ENCODE measurements at places on chromosomes 7 and 10.

- no peak for DNase-seq
Measured at GRCh38 chr7:50455658-50456057, 5.5 kb upstream of the FIGNL1 start.

DNA sequence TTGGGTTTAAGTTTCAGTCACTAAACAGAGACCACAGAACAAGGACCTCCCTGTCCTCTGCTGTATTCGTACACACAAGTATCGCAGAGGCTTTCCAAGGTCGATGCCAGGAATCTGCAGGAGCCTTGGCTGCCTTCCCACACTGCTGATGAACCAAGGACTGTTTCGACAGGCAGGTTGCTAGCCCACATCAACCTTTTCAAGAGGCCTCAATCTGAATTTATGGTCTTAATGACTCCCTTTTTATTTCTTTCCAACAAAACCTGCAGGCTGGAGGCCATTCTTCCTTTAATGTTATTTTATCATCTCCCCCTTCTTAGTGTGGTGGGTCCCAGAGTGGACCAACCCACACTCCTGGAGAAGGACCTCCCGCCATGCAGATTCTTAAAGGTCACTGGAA, 45.6 kb downstream of the JCAD start:
- DNase-seq: no peak

GRCh38 chr7:89017695-89018094, 222.2 kb upstream of the TEX47 start:
- DNase-seq: no peak

- no peak for DNase-seq
Measured at GRCh38 chr7:33762911-33763306, 142.4 kb upstream of the BMPER start.

DNA sequence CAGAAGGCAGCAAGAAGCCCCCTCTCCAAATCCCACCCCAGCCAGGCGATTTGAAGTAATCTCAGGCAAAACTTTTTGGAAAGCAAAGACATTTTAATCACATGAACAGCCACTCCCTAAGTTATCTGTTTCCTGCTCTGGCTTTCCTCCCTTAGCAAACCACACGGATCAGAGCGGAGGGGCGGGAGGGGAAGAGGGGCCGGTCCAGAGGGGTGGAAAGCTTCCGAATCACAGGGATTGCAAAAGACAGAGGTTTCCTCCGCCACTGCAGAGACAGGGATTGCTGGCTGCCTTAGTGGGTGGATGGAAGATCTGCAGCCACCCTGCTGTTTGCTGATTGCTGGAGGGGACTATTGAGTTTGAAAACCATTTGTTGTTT, 41.2 kb downstream of the ZCCHC24 start:
- no peak for DNase-seq

DNA sequence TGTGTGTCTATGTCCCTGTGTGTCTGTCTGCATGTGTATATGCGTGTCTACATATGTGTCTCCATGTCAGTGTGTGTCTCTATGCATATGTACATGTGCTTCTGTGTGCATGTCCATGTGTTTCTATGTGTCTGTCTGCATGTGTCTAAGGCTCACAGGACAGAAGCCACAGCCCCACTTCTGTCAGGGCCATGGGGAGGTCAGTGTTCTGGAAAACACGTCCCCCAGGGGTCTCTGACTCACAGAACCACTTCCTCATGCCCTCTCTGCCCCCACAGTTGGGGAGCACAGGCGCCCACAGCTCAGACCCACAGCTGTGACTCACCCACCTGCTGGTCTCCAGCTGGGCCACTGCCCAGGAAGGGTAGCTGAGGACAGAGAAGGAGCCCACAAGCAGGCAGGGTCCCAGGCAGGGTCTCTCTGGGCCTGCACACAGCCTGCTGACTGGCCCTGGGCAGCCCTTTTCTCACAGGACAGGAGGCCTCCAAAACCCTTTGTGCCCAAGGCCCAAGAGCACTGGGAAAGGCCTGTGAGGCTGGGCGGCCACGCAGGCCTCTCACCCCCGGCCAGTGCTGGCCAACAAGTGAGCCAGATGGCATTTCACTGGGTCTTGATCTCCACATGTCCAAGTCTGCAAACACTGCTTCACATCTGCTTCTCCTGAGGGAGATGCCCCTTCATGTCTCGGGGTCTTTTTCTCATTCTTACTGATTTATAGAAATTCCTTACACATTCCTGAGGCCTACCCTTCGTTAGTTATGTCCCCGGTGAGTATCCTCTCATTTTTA, 102.9 kb upstream of the FAM20C start:
- peak; percentile 4 for DNase-seq

GRCh38 chr10:63703113-63703670, 182.0 kb downstream of the REEP3 start:
- no peak for DNase-seq

DNA sequence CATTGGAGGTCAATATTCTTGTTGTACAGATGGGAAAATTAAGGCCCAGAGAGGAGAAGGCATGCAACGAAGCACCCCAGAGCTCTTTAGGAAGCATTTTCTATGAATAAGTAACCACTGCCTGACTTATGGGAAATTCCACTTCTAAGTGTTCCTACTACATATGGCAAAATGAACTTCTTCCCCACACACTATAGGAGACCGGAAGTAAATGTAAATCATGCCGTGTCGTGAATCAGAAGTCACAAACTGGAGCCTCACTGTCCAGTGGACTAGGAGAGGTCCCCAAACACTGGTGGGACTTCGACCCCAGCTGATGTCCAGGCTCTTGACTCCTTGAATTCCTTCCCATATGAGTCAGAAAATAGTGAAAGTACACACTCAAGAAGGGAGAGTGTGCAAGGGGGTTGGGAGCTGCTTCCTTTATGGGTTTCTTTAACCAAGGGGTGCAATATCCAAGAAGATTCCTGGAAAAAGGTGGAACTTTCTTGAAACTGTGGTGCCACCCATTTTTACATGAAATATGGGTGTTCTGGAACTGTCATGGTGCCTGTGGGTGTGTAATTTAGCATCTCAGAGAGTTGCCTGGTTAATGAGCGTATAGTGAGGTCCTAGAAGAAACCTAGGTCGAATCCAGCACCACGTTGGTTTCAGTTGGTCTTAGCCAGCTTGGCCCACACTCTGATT, 6.7 kb downstream of the RASSF4 start:
- no peak for DNase-seq

DNA sequence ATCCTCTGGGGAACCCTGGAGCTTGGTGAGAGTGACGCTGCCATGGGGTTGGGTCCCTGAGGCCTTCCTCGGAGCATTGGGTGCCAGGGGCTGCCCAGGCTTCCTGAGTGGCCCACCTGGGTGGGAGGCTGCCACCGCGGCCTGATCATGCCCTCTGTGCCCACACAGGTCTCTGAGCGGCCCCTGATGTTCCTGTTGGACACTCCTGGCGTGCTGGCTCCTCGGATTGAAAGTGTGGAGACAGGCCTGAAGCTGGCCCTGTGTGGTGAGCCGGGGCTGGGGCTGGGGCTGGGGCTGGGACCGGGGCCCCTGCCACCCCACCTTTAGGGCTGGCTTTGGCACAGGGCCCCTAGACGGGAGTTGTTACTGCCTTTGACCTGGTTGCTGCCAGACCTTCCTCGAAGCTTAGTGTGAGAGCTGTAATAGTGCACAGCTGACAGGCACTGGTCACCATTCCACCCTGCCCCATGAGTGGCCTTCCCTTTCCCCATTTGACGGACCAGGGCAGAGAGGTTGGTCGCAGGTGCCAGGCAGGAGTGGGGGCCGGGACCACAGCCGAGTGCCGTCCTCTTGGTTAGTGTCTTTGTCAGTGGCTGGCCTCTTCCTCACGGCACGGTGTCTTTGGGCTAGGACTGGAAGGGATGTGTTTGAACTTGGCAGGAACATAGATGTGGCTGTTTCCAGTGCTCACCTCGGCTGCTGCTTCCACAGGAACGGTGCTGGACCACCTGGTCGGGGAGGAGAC, 8.2 kb downstream of the MTG1 start:
- no peak for DNase-seq

DNA sequence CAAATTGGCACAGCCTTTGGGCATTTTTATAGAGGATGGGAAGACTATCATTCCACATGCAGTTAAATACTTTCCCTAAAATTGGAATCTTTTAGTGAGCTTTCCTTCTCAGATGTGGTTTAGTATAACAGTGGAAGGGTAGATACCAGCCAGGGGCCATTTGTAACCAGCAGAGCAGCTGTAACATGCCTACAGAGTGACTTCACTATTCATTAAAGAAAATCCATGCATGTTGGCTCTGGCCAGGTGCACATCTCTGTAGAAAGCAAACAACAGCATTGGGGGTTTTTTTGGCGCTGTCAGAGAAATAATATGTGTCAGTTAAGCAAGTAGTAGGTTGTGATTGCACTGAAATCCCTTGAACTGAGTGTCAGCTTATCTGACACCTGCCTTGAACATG, 115.6 kb downstream of the LHFPL3 start:
- DNase-seq: no peak

DNA sequence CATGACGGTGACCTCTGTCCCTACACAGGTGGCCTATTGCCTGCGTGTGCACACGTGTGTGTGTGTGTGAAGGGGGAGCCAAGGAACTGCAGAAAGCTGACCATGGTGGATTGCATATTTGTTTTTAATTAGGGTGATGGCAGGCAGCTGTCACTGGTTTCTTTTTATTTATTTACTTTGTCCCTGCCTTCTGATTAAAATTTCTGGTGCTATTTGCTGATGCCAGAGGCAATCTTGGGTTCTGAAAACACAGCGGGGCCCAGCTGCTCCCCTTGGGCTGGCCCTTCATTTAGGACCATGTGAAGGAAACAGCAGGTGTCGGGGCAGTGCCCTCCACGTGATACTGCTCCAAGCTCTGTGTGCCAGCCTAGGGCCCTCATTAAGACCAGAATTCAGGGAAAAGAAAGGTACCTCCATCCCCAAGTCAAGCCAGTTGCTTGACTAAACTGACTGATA, 71.3 kb upstream of the PODXL start:
- no peak for DNase-seq

DNA sequence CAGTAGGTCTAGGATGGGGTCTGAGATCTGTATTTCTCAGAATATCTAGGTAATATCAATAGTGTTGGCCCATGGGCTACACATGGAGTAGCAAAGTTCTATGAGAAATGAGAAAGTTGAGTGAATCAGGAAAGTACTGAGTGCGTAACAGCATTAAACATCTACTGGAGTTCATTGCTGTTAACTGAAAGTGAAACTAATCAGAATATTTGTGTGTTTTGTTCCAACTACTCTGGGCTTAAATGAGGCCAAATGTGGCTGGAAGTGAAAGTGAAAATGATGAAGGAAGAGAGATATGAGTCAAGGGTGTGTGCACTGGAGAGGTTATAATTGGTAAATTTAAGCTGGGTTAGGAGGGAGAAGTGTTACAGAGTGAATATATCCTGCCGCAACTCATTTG, 46.5 kb downstream of the TMEM106B start:
- DNase-seq: peak; percentile 24

GRCh38 chr7:94089806-94090205, 85.7 kb upstream of the BET1 start:
- no peak for DNase-seq

DNA sequence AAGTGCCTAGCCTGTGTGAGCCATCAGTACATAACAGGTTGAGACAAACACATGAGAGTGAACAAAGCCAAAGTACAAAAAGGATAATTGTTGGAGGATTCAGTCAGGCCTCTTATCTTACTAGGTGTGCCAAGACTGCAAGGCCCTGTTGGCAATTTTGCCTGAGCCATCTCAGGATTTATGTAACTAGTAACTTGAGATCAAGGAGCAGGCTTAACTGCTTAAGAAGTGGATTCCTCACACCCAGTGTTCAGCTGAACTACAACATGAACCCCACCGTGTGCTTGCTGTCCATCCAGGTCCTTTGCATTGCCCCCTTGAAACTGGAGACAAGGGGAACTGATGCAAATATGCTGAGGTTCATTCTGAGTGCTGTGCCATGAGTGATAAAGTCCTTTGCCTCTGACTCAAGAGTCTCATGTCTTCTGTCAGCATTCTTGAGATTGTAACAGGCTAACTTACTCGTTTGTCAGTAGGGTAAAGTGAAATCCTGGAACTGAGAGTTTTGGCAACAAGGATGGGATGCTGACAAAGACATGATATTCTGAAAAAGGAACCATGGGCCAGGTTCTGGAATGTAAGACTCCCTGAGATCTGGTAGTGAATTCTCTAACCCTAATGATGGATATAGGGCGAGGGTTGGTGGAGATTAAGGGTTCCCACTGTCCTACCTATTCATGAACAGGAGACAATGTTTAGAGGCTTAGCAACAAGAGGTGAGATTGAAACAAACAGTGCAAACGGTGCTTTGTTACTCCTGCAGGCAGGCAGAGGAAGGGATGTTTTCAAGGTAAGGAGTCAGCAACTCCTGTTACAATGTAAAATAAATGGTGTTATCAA, 44.1 kb upstream of the GATAD1 start:
- no peak for DNase-seq

DNA sequence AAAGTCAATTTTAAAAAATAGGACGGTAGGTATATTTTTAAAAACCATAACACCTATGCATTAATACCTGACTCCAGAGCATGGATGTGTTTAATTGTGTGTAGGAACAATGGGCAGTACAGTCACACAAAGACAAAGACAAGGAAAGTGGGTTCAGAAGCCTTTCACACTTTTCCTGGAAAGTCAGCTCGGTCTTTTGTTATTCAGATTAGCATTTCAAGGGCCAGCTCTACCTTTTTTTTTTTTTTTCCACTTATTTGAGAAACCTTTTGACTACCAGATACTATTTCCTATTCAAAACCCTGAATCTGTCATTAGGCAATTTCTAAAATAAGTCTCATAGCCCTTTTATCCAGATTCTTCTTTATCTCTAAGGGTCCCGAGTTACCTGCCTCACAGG, 401.9 kb downstream of the PARD3 start:
- DNase-seq: no peak

DNA sequence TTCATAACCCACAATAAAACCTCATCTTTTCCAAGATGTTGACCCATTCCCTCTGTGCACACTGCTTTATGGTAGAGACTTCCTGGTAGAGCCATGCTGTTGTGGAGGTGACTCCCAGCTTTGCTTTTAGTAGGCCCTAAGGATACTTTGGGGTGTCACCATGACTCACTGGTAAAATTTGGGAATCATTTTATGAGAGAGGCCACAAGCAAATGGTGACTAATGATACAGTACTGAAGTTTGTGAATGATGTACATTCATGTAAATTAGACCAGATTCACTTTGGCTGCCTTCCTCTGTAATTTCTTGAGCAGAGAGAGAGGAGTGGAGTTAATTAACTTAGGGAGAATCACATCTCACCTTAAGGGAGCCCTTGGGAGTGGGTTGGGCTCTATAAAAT, 686.5 kb downstream of the LRMDA start:
- DNase-seq: no peak
